ENCODE measurements at places on chromosomes 4 and X.

DNA sequence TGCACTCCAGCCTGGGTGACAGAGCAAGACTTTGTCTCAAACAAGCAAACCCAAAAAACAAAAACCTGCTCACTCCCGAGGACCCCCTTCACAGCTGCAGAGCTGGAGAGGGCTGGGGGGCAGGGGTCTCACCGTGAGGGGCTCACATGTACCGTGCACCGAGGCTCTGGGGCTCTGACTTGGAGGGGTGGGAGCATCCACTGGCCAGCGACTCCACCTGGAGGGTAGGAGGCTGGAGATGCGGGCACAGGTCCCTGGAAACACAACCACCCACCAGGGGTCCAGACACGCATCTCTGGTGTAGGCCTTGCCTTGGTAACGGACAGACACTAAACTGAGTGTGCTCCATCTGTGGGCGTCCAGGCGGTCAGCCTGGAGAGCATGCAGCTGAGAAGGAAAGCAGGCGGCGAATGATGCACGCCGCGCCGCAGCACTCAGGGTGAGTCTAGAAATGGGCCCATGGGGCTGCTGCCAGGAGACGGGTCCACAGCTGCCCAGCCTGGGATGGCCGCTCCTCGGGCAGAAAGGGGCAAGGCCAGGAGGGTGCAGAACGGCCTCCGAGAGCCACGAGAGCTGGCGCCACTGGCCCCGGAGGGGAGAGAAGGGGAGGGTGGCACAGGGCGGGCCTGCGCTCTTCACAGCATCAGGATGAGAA, 26.1 kb downstream of the PPP2R3B start:
- DNase-seq, result no peak

DNA sequence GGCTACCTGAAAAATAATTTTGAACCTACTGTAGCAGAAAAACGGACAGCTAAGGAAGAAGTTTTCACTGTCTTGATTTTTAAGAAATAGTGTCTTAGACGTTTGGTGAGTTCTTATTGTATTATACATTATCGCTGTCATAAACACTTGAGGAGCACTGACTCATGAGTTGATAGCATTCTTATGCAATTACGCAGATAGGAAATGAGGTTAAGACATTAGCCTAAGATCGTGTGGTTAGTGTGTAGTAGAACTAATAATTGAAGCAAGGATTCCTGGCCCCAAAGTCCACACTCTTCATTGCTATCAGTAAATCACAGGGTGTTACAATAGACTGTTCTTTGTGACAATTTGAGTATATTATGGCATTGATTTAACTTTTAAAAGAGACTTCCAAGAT, 238.1 kb downstream of the ARAP2 start:
- no peak for DNase-seq

- no peak for DNase-seq
Measured at GRCh38 chr4:165855191-165855590, 17.8 kb upstream of the TLL1 start.

DNA sequence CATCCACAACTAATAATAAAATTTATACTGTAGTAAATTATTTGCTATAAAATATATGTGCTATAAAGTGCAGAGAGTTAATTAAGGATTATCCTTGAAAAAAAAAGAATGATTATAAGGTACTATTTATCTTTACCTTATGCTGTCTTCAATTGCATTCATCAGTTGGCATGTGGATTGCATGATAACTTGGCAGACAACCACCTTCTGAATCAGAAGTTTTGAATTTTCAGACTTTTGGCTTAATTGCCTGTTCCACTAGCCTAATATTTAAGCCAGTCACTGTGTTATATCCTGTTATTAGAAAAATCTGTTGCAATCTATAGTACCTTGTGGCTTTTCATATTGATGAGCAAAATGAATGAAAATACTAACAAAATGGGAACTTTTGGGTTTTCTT, 1040.3 kb upstream of the PCDH10 start:
- no peak for DNase-seq

DNA sequence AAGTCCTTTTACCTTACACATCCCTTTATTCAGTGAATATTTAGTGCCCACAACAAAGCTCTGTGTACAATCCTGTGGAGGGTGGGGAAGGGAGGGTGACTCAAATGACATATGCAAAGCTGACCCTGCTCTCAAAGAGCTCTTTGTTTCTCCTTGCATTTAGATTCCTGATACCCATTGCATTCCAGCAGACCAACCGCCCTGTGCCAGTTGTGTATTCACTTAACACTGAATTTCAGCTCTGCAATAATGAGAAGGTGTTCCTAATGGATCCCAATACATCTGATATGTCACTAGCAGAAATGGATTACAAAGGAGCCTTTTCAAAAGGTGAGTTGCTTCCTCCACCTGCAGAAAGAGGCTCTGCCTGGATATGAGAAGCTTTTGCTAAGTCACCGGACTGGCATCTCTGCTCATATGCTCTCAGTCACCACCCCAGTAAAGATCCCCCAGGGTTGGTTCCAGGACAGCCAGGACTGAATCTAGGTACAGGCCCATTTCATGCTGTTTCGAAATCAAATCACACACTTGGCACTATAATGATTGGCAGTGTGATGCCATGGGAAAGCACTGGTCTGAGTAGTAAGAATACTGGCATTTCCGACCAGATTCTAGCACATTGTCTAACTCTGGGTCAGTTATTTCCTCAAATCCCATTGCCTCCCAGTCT, 17.1 kb upstream of the ANXA3 start:
- no peak for DNase-seq

GRCh38 chr4:181538431-181538830, 704.8 kb upstream of the TENM3 start:
- no peak for DNase-seq

GRCh38 chr4:26433556-26433955, 56.7 kb downstream of the CCKAR start:
- DNase-seq, result no peak

GRCh38 chrX:10474913-10475568, 145.3 kb downstream of the MID1 start:
- no peak for DNase-seq

DNA sequence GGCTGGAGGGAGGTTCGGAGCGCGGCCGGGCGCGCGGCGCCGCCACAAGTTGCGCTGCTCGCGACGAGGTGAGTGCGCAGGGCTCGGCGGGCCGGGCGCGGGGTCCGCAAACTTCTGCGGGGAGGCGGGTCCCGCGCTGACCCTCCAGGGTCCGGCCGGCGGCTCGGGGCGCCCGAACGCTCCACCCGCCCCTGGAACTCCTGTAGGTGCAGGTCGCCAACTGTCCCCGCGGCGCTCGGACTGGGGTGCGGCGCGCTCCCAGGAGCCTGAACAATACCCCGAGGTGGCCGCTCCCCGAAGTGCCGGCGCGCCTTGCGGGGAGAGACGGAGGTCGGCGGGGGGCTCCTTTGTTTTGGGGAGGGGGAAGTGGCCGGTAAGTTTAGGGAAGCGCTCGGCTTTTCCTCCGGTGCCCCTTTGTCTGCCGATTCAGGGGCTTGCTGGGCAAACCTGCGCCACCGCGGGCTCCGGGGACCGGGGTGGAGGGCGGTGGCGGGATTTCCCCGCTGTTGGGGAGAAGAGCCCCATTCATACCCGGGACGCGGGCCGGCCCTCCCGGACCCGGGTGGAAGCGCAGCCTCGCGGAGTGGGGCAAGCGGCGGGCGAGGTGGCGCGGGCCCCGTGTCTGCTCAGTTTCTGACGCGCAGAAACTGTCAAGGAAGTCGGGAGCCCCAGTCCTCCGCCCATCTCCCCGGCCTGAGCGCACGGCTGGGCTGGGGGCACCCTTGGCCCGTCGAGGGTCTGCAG, 694 bp downstream of the TBL1X start:
- no peak for DNase-seq

- no peak for DNase-seq
Measured at GRCh38 chr4:112823156-112823555, 186.2 kb downstream of the LARP7 start.

- no peak for DNase-seq
Measured at GRCh38 chrX:130086447-130087206, 23.7 kb downstream of the ELF4 start.

GRCh38 chr4:151711646-151712045, 49.2 kb downstream of the GATB start:
- no peak for DNase-seq

- DNase-seq, result no peak
Measured at GRCh38 chrX:55220119-55220794, at the start of gene PAGE5. PAGE5 (plus strand) TSS chrX:55220346; CDS start chrX:55221383, 1,037 bp downstream.

GRCh38 chr4:181659876-181660275, 583.3 kb upstream of the TENM3 start:
- no peak for DNase-seq

Data from lower leg skin (tissue), 4 donors.